HepG2 (cell line): ENCODE measurements at places on chromosomes 6 and 20.

DNA sequence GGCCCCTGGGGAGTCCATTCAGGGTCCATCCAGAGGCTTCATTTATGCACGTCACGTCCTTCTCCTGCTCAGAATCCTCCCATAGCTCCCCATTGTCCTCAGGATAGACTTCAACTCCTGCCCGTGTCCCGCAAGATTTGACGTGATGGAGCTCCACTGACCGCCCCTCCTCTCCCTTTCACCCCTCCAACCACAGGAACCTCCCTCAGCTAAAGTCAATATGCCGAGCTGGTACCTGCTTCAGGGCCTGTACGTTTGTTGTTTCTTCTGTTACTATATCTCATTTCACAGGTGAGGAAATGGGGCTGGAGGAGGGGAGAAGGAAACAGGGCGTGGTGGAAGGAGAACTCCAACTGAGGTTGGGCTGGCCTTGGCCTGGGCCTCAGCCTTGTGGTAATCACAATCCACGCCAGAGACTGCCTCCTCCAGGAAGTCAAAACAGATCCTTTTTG lies 38.6 kb downstream of the CEBPB start:
- DNase-seq = no peak

DNA sequence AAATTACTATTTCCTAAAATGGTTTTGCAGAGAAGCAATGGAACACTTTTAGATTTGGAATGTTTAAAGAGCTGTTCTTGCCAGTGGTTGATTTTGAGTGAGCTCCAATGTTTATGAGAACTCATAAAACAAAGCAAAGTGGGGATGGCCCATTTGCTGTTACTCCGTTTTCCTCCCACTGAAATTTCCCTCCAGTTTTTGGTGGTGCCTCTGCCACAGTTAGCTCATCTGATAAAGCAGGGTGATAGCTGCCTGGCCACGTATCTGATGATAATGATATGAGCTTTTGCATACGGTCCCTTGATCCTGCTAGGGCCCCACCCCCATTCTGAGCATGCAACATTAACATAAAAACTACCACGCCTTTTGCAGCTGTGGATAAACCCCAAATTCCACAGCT lies 10.4 kb downstream of the CD83 start:
- no peak for DNase-seq

DNA sequence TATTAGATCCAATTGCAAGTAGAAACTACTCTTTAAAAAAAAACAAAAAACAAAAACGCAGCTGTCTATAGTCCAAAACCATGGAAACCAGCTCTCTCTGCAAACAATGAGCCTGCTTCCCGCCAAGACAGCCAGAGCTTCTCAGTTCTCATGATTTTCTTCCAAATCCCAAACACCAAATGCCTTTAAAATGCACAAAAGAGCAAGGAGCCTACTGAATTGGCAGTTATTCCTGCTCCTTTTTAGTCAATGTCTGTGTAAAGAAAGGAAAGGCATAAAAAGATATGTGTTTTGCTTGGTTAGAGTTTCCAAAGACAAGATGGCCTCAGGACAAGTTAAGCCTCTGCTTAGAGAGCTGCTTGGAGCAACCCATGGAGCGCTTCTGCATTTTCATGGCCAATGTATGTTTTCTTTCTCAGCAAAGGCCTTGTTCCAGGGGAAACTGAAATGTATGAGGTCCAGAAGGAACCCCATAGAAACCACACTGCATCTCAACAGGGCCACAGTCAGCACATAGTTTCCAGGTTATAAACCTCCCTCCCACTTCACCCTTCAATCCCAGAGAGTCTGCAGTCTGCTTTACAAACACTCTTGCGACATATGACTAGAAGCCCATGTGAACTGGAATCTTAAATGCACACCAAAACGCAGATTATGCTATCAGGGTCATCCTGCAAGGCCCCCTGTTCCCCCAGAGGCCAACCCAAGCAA lies 209.3 kb upstream of the TAB2 start:
- no peak for DNase-seq

DNA sequence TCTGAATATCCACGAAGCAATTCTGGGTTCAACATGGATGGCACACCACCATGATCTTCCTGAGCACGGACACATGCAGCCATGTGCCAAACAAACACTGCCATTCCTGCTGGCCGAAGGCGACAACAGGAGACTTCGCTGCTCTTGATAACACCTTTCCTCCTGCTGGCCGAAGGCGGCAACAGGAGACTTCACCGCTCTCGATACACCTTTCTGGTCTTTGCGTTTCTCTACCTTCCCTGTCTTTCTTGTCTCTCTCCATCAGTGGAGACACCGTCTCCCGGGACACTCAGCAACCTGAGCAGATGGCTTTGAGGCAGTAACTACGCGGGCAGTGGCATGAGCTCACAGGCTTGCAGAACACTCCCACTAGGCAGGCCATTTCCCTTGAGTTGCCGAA lies 54.9 kb upstream of the MPC1 start:
- no peak for DNase-seq

- peak; percentile 25 for DNase-seq
Measured at GRCh38 chr20:45100563-45101245, at the start of gene KCNS1. Gene KCNS1, minus strand, starts transcription at chr20:45101127. Its CDS starts 1,891 bp downstream, at chr20:45099236.

GRCh38 chr6:136225496-136225895 lies 24.6 kb downstream of the MTFR2 start:
- no peak for DNase-seq

- DNase-seq = no peak
Measured at GRCh38 chr20:64025826-64026412, 10.1 kb upstream of the C20orf204 start.
